ENCODE measurements at places on chromosomes 7 and 10.

GRCh38 chr10:23031318-23031717, 64.1 kb upstream of the MSRB2 start:
- DNase-seq = no peak

GRCh38 chr7:145909991-145910513, 206.5 kb upstream of the CNTNAP2 start:
- DNase-seq = no peak

- no peak for DNase-seq
Observed at GRCh38 chr7:47523401-47523800, 58.5 kb downstream of the TNS3 start.

DNA sequence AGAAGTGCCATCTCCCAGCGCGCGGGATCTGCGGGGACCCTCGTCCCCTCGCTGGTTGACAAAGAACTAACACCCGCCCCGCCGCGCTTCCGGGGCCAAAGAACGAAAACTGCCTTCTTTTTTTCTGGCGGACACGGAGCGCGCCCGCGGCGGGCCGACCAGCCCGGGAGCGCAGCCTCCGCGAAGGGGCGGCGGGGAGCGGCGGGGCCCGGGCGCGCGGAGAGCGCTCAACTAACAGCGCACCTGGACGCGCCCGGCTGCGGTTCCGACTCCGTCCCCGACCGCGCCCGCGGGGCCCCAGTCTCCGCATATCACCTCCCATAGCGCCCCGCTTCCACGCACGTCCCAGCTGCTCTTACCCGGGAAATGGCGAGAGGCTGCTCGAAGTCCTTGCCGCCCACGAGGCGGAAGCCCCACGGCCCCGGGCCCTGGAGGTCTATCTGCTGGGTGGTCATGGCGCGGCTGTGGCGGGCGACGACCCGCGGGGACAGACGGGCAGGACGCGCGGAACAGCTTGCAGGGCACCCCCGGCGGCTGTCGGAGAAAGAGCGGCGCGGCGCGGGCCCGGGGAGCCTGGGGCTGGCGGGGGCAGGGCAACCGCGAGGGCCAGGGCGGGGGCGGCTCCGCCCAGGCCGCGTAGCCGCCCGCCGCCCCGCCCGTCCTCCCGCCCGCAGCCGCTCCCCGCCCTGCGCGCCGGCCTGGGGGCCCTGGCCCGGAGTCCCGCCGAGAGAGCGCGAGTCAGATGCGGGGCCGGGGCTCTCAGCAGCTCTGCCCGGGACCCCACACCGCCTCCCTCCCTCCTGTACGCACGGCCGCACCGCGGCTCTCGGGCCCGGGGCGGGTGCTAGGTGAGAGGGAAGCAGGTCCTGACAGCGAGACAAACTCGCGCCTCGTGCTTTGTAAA, at the start of gene PDLIM1:
Gene PDLIM1, minus strand, starts transcription at position 543 of the 904 bp plus-strand sequence. Its CDS starts 88 bp downstream, at position 455.
- peak; percentile 38 for DNase-seq

GRCh38 chr10:12177642-12178041, 18.0 kb downstream of the NUDT5 start:
- no peak for DNase-seq

GRCh38 chr7:36005293-36005692, 147.8 kb upstream of the EEPD1 start:
- no peak for DNase-seq

DNA sequence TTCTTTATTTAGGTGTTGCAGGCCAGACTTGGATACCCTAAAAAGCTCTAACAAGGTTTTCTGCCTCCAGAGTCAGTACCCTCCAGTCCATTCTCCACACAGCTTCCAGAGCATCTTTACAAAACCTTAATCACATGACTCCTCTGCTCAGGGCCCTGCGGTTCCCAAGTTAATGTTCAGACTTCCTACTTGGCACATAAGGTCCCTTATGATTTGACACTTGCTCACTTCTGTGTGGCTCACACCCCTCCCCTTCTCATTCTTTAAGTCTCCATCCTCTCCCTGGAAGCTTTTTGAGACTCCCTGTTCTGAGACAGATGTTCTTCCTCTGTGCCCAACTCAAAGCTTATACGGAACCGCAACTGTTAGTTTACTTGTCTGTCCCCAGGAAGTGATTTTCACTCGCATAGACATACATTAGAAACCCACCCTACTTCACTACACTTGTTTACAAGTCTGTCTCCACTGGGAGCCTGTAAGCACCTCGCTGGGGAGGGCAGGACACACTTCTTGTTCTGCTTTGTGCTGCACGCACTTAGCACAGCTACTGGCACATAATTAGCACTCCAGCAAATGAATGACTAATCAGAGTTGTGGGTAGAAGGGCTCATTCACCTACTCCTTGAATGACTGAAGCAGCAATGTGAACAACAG, 154.3 kb upstream of the LAMB4 start:
- DNase-seq = no peak

DNA sequence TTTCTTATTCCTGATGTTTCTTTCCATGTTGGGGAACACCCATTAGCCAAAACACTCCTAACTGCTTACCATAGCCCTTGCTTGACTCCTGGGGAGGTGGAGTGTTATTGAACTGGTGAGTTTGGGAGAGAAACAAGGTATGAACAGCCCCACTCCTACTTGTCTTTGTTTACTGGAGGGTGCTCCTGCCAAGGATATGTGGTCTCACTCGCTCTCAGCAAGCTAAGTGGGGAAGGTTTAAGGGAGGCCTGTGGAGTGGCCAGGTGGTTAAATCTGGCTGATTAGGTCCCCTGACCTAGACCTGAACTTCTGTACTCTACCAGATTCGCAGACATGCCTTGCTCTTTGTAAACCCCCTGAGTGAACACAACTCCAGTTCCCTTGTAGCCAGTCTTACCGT, 300.1 kb downstream of the PTEN start:
- DNase-seq = no peak

DNA sequence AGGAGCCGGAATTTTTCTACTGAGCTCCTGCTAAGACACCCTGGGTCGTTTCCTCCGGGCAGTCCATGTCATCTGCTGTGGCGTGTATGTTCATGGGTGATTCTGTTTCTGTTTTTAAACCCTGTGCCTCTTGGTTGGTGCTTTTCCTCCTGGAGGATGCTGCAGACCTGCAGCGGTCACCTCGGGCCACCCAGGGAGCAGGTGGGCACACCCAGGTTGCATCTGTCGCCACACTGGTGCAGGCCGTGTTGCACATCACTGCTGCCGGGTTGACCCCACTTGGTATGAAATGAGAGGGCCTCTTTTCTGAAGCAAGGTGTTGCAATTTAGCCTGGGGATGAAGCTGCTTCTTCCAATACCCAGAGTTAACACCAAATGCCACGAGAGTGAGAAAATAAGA, 127.2 kb downstream of the CUX1 start:
- DNase-seq = no peak

DNA sequence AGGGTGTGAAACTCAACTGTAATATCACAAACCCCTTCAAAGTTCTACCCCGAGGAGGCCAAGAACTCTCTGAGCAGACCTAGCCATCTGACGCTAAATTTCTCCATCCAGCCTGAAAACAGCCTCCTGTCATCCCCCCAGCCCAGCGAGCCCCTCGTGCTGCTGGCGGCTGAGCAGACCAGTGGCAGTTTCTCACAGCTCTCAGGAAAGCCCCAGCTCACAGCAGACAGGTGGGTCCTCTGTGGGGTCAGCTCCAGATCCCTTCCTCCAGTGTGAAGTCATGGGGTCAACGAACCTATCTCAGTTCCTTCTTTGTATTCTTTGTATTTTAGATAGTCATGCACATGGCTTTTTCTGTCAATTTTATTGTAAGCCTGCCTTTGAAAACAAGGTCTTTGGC, 7.8 kb downstream of the GARIN1A start:
- DNase-seq = no peak

- peak; percentile 47 for DNase-seq
Observed at GRCh38 chr10:3043512-3044368, 23.6 kb upstream of the PFKP start.

DNA sequence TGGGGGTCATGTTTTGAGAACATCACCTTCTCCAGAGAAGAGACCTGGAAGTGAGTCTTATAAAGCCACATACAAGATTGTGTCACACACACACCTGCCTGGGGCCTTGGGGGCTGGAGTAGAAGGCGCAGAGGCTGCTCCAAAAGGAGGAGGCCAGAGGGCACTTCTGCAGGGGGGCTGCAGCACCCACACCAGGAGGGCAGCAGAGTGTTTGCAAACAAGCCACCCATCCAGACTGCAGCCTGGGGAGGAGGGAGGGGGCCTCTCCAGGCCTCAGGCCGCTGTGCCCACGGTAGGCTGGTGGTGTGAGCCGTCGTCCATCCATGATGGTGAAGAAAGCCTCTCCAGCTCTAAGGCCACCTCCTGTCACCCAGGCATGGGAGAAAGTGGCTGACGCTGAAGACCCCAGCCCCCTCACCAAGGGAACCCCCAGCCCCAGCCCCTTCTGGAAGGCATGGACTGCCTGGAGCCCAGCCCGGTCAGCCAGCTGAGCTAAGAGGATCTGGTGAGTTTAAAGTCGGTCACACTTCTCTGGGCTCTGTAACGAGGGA, 77.5 kb downstream of the FOXL3 start:
- DNase-seq = no peak

DNA sequence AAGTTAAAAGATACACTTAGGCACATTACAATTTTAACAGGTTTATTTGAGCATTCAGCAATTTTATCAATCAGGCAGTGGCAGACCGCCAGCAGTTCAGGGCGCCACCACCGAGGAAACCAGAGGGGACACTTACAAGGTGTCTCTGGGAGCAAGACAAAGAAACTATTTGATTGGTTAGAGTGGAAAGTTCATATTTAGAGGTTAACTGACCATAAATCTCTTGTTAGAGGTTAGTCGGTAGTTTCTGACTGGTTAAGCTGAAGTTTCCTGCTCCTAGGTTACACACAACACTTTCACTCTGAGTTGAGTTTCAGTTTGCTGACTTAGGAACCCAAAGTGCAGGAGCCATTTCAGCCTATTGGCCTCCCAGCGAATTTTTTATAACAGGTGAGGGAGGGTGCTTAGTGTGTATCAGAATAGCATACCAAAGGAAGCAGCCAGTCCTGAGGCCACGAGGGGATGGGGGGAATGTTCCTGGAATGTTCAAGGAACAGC, 10.8 kb upstream of the PVRIG start:
- peak; percentile 46 for DNase-seq

- no peak for DNase-seq
Observed at GRCh38 chr10:124709861-124710260, 34.3 kb downstream of the FAM53B start.

DNA sequence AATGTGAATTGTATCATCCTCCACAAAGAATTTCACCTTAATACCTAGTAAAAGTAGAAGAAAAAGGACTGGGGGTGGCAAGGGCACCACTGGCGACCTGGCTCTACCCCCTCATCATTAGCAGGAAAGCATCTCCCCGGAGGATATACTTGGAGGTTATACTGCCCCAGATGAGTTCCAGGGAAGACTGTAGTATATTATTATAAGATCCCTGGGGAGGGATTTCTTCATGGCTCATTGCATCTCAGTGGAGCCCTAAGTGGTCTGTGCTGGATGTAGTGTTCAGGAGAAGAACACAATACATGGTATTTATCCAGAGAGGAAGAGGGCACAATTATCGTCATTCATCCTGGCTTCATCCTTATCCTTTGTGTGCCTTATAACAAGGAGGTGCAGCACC, 14.2 kb upstream of the DYNC1I1 start:
- no peak for DNase-seq

GRCh38 chr10:33966946-33967345, 632.5 kb upstream of the NRP1 start:
- no peak for DNase-seq

GRCh38 chr7:18936265-18936664, 181.2 kb downstream of the TWIST1 start:
- DNase-seq = no peak

DNA sequence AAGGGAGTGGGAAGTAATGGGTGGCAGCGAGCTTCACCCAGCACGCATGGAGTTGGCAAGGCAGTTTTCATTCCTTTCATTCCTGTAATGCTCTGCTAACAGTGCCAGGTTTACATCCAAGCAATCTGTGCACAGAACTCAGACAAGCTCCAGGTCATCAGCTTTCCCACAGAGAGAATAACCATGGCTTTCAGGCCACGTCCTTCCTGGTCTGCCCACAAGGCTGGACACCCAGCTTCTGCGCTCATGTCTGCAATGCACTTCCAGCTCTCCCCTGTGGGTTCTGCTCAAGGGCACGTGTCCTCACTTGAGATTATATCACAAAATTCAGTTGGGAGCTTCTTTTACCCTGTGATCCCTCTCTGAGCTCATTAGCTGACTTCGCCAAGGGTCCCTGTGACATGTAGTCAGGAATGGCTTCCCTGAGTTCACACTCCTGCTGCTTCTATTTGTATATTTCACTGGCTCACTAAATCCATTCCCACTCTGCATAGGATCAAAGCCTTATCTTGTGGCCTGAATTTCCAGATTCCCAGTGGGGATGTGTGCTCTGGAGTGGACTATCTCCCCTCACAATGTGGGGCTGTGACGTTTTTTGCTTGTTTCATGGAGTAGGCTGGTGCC, 18.6 kb downstream of the AKR1C2 start:
- DNase-seq = no peak

DNA sequence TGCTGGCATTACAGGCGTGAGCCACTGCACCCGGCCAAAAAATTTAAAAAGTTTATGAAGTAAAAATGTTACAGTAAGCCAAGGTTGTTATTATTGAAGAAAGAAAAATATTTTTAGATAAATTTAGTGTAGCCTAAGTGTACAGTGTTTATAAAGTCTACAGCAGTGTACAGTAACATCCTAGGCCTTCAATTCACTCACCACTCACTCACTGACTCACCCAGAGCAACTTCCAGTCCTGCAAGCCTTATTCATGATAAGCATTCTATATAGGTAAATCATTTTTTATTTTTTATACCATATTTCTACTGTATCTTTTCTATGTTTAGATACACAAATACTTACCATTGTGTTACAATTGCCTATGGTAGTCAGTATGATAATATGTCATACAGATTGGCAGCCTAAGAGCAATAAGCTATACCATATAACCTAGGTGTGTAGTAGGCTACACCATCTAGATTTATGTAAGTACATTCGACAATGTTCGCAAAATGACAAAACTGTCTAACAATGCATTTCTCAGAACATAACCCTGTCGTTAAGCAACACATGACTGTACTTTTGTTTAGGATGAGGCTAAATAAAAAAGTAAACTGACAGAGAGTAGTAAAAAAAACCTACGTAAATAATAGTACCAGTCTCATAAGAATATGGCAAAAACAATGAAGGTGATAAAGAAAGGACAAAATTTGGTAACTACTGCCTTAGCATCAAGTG, 77.8 kb upstream of the FAM133B start:
- no peak for DNase-seq

DNA sequence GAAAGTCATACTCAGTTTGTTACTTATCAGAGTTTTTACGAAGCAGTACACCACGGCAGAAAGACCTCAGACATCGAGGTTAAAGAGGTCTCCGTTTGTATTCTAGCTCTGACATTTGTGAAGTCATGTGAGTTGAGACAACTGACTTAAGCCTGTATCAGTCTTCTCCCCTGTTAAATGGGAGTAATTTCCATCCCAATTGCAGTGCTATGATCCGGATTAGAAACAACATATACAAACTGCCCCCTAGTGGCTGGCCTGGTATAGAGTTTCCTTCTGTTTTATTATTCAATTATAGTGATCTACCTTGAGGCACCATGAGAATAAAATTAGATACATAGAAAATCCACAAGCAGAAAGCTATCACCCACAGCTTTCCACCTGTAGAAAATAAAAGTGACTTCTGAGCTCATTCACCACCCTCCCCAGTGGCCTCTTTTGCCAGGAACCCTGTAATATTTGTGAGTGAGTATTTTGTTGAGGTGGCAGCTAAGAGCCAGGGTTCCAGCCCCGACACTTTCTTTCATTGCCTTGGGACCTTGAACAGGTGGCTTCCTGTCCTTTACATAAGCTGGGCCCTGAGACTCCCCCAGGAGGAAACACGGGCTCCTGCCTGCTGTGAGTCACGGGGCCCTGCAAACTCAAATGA, 607.2 kb upstream of the MGMT start:
- no peak for DNase-seq

GRCh38 chr7:130160455-130160854, 44.8 kb downstream of the TMEM209 start:
- DNase-seq = no peak
